ENCODE measurements at places on chromosomes 5 and 9.

- no peak for DNase-seq
Observed at GRCh38 chr9:5430912-5431311, 6.8 kb downstream of the PLGRKT start.

DNA sequence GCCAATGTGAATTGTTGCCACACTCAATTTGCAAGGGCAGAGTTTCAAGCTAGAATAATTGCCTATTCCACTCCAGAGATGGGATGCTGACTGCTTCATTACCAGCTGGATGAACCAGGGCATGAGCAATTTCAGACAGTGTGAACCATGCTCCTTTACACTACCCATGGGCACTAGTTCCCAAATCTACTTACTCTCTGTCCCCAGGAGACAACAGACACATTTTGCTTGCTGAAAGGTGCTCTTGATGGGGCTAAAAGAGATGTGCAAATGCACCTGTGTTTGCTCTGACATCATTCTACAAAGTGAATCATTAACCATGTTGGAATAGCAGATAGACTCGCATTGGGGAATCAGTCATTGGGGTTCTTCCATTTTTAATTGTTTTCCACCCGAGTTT, 522.3 kb upstream of the NUDT12 start:
- no peak for DNase-seq

DNA sequence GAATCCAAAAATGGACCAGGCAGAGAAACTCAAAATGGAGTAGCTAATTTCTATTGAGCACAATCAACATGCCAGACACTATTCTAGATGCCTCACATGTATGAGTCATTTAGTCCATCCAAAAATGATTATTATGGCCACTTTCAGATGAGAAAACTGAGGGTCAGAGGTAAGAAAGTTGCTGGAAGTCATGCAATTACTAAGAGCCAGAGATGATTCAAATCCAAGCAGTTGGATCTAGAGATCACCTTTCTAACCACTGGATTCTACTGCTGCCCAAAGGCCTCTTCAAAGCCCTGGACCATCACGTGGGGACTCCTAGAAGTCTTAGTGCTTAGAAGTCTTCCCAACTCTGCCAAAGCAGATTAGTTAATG, 51.8 kb upstream of the HMHB1 start:
- no peak for DNase-seq

DNA sequence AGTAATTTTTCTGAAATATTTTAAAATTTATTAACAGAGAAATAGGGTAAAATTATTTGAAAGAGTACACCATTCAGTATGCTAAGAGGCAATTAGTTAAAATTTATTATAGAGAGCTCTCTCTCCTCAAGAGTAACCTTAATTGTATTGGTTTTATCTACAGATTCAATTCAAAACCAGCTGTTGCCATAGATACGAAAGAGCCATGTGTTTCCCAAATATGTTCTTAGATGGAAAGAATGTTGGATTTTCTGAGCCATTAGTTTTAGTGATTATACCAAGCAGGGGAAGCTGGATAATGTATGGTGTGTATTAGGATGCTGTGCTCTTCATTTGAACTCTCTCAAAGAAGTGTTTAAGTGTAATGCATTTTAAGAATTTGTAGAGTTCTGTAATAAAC, 27.8 kb downstream of the C7 start:
- no peak for DNase-seq

DNA sequence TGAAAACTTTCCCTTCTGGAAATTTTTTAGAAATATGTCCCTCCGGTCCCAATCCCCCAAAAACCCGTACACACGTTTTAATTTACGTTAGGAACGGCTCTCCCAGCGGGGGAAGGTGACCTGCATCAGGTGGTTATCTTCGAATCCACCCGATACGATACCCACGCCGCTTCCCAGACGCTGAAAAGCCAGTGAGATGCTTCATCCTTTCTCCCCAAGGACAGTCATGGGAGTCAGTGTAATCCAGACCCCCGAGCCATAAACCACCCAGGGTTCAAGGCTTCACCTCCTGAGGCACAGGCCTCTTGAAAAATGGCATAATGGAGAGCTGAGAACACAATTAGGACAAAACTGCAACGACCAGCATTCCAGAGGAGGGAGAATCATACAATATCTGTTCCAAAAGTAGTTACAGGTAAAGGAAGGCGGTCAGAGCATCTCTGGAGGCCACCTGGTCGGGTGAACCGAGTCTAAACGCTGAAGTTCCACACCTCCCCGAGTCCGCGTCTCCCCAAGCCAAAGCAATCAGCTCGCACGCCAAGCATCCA, 857 bp downstream of the FAM169A start:
- peak; percentile 51 for DNase-seq
